ENCODE measurements at places on chromosomes 5 and 9.
A peak's percentile ranks its signal among the peaks of the same experiment; 100 is the strongest.

DNA sequence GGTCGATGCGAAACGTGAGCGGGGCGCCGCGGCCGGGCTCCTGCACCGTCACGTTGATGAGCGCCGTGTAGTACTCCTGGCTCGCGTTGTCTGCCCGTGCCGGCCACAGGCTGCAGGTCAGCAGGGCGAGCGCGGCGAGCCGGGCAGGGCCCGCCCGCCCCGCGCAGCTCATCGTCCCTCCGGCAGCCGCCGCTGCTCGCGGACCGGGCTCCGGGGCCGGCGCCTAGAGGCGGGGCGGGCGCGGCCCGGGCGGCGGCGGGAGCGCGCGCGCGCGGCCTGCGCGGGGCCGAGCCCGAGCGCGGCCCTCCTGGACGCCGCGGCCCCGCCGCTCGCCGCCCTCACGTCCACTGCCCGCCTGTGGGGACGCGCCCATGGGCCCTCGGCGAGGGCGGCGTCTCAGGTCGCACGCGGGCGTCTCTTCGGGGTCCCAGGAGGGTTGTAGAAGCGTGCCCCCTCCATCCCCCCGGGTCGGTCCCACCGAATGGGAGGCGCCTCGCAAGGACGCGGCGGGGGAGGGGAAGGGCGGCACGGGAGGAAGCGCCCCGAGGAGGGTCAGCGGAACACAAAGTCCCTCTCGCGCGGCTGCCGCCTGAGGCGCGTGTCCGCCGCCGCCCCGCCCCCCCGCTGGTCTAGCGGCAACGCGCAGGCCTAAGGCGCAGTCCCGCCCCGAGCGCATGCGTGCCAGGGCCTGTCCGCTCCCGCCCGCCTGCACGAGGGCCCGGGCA lies at the start of gene RNF130:
Gene RNF130 (minus strand): TSS at position 229 of the 725 bp plus-strand sequence. CDS start 57 bp downstream, at position 172.
- DNase-seq, result peak; percentile 94

DNA sequence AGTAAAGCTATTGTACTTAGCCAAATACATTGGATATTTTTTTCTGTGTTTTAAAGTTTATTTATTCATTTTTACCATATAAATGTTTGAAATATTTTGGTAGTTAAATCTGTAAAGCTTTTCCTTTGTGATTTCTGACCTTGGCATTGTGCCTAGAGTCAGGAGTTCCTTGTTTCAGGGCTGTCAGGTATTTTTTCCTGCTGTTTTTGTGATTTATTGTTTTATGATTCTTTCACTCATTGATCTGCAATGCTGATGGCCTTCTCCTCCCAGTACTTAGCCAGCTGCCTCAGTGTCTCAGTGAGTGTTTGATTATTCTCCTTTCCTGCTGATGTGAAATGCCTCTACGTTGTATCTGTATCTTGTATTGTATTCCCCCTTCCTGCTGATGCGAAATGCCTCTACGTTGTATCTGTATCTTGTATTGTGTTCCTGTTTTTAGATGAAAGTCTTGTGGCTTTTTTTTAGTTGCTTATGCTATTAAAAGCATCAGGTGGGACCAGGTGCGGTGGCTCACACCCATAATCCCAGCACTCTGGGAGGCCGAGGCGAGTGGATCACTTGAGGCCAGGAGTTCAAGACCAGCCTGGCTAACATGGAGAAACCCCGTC lies 61.0 kb downstream of the EHMT1 start:
- no peak for DNase-seq

- peak; percentile 69 for DNase-seq
Observed at GRCh38 chr5:128920345-128921215, 44.7 kb upstream of the SLC27A6 start.

GRCh38 chr5:107469064-107469463 lies 201.7 kb downstream of the EFNA5 start:
- DNase-seq, result no peak

GRCh38 chr9:112174222-112174964 lies 704 bp downstream of the SUSD1 start:
- DNase-seq, result peak; percentile 37

- no peak for DNase-seq
Observed at GRCh38 chr5:181151146-181151545, 3.8 kb downstream of the OR2V2 start.

- DNase-seq, result peak; percentile 34
Observed at GRCh38 chr5:113344973-113345940, 89.5 kb downstream of the TSSK1B start.

DNA sequence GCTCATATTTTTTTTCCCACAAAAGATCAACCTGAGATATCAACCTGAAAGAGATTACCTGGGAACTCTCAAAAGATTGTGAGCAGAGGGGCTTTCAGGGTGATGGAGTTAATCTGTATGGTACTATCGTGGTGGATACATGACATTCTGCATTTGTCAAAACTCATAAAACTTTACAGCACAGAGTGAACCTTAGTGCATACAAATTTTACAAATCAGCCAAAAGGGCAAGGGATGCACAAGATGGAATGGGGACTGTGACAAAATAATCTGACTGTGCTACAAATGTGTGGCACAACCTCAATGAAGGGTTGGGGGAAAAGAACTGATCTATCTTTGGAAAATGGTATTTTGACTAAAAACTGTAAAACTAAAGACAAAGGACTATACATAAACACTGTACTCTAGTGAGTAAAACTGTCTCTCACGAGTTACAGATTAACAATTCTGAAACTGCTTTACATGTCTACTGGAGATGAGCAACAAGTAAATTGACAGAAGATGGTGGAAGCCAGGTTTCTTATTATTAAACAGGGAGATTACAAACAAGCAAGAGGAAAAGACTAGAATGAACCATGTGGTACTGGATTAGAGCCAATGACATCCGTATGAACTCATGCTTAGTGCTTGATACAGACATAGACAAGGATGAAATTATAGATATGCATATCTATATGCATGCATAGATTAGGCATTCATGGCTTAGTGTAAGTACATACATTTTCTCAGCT lies 24.8 kb upstream of the RLN1 start:
- DNase-seq, result peak; percentile 8

- DNase-seq, result peak; percentile 26
Observed at GRCh38 chr5:11504886-11505193, 399.4 kb downstream of the CTNND2 start.

- DNase-seq, result no peak
Observed at GRCh38 chr9:79357616-79358015, 214.1 kb upstream of the TLE4 start.

GRCh38 chr5:133353741-133354140 lies 258.6 kb downstream of the FSTL4 start:
- DNase-seq, result no peak

DNA sequence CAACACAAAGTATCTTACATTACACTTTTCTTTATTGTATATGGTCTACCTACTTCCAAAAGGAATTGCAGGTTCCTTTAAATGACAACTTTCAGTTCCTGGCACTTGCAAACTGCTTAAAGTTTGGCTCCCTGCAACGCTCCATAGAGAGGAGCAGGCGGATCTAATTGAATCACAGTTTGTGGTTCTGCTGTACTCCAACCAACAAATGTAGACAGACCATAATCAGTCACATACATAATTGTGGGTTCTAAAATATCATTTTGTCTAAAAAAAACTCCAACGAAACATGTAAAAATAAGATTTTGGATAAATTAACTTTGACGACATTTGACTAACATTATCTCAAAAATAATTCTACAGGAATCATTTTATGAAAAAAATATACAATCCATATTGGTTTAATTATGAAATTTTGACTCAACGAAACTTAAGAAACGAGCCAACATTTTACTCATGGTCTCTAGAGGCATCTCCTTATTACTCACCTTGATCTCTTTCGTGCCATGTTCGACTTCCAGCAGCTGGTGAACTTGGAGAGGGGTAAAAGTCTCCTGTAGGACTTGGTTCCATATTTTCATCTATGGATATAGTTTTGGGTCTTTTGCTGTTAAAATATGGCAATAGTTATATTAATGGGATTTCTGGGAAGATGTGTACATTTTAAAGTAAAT lies 167.6 kb downstream of the NFIB start:
- DNase-seq, result peak; percentile 45

GRCh38 chr5:75169516-75169915 lies 67.2 kb downstream of the ANKRD31 start:
- peak; percentile 2 for DNase-seq

DNA sequence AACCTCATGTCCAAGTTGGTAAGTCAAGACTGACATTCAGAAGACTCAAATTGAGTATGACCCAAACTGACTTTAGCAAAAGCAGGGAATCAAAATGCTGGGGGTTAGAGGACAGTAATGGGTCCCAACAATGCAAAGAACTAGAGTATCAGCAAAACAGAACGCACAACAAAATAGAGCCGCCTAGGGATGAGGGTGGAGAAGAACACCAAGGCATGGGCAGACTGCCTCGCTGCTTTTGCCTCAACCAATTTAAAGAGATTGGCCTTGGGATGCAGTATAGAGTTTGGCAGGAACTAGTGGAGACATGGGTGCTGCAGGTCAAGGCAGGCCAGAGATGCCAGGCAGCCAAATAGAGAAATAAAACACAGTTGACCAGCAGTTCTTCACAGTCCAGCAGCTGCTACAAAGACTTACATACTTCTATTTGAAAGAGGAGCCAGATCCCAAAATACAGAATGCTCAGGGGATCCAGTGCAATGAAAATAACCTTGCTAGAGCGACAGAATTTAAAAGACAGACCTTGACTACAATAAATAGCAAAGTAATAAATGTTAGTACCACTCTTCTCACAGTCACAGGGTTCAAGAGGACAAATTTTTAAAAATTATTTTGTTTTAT lies 83.9 kb upstream of the NIPBL start:
- no peak for DNase-seq

DNA sequence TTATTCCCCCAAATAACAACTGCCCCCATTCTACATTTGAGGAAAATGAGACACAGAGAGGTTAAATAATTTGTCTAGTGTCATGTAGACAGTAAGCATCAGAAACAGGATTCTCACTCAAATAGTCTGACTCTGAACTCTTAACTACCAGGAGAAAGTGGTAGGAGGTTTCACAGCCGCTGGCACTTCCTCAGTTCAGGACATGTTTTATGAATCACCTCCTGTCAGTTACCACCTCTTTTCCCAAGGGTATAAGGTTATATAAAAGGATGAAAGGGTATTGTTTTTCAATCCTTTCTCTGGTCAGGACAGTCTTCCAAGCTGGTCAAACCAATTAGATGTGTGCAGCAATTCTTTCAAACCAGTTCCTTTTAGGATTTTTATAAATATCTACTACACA lies 52.1 kb downstream of the TSSK1B start:
- peak; percentile 12 for DNase-seq

DNA sequence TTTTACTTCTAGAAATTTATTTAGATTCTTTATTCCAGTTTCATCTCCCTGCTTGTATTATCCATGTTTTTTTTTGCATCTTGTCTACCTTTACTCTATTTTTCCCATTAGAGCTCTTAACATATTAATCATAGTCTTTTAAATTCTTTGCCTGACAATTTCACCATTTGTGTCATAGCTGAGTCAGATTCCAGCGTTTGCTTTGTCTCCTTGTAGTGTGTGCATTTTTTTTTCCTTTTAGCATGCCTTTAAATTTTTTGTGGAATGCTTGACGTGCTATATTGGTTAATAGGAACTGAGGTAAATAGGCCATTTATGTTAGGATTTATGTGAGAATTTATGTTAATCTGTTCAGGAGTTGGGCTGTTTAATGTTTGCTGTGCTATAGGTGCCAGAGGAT lies 41.8 kb upstream of the NFIL3 start:
- DNase-seq, result peak; percentile 52

- DNase-seq, result no peak
Observed at GRCh38 chr5:42641336-42642005, 115.1 kb upstream of the CCDC152 start.

DNA sequence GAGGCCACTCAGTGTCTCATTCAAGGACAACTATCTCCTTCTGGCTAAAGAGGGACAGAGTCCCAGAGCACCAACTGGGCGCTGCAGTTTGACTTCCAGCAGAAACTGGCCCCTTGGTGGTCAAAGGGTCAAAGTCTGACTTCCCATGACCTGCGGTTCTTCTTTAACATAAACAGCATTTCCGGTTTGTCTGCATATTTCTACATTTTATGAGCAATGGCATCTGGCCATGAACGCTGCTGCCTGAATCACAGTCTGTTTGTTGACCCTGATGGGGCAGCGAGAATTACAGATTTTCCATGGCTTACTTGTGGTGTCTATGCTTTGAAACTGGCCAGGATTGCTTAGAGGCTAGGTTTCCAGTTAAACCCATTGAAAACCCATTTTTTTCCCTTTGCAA lies 1.3 kb downstream of the TNFSF15 start:
- DNase-seq, result peak; percentile 78

- no peak for DNase-seq
Observed at GRCh38 chr9:133059623-133060022, 2.2 kb upstream of the CEL start.

- no peak for DNase-seq
Observed at GRCh38 chr9:70205366-70206020, 53.3 kb upstream of the SMC5 start.

- no peak for DNase-seq
Observed at GRCh38 chr9:650362-650761, 191.1 kb upstream of the DMRT1 start.

GRCh38 chr5:133947431-133947841 lies 21.0 kb downstream of the C5orf15 start:
- DNase-seq, result no peak

DNA sequence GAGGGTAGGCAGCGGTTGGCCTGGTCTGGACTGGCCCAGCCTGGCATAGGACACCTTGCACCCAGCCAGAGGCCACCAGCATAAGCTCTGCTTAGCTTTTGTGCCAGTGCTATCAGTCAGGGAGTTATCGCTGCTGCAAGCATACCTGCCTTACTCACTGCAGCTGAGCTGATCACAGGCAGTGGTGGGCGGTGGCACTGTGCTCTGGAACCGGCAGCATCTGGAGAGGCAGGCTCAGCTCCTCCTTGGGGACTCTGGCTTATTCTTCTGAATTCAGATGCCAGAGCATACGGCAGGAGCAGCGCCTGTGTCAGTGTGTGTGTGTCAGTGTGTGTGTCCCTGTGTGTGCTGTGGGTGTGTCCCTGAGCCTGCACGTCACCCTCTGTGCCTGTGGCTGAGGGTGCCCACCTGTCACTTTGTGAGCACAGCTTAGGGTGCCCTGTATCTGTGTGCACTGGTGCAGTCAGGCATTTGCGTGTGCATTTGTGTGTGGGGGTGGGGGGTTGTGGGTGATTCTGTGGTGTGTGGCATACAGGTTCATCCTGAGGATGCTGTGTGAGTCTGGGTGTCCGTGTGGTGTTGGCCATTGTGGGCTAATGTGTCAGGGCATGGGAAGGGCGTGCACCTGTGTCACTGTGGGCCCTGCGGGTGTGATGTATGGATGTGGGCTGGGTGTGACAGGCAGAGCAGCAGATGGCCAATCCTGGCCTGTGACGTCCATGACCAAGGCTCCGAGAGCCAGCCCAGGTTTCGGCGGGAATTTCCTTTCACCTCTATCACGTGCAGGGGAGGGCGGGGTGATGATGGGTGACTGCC lies 23.5 kb downstream of the LMX1B start:
- DNase-seq, result no peak

- no peak for DNase-seq
Observed at GRCh38 chr5:179829732-179830435, 9.2 kb downstream of the SQSTM1 start.

GRCh38 chr5:73116506-73116905 lies 3.9 kb upstream of the TMEM171 start:
- no peak for DNase-seq

GRCh38 chr9:76573905-76574760 lies 115.2 kb downstream of the GCNT1 start:
- peak; percentile 43 for DNase-seq

- DNase-seq, result no peak
Observed at GRCh38 chr5:115629903-115630302, 4.1 kb upstream of the TMED7 start.

GRCh38 chr5:2910401-2911175 lies 159.1 kb upstream of the IRX2 start:
- DNase-seq, result no peak

GRCh38 chr5:114237766-114238165 lies 124.1 kb upstream of the KCNN2 start:
- DNase-seq, result peak; percentile 92

- peak; percentile 100 for DNase-seq
Observed at GRCh38 chr9:112041536-112042243, 133.4 kb downstream of the SUSD1 start.

Data from fibroblast of skin of abdomen (primary cell).